B cell (primary cell): ENCODE measurements at places on chromosomes 6 and 20. TPM values are rescaled to one million over a fixed set of nuclear protein-coding genes. Genes with fewer than 3 reads are reported as not detected.
A peak's percentile ranks its signal among the peaks of the same experiment; 100 is the strongest.

GRCh38 chr6:170461556-170462365 is 91.3 kb downstream of the PSMB1 start:
- DNase-seq = no peak

GRCh38 chr6:139639507-139639906 is 265.1 kb upstream of the CITED2 start:
- DNase-seq = no peak

CPXM1 gene
- 1.6 and 1.9 TPM in 2 replicates for total RNA-seq

TREM1 gene
- total RNA-seq = 0.39 TPM in 1 of 2 replicates, not detected in the other

TMEM200A gene
- 0.37 and 0.53 TPM in 2 replicates for total RNA-seq

DNA sequence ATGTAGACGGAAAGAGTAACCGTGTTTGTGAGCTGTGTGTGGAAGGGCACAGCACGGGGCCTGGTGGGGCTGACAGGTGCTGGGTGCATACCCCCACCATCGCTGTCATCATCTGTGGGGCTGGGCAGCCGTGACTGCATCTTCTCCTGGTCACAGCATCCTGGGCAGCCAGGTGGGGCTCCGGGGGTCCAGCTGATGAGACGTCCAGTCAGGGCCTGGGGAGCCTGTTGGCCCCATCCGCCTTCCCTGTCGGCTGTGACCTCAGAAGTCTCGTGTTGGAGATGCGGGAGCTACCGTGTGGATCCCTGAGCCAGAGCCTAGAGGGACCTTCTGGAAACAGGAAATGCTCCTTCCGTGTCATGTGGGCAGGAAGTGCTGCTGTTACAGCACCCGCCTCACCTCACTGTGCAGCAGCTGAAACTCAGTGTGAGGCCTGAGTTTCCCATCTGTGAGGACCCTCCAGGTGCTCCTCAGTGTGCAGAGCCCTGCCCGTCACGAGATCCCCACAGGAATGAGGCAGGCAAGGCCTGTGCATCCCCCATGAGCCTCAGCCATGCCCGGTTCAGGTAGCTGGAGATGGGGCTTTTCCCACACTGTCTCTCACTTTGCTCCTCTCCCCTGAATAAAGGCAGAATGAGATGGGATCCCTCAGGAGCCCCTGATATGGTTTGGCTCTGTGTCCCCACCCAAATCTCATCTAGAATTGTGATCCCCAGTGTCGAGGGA is 108.7 kb downstream of the ERMARD start:
- DNase-seq = no peak

DNA sequence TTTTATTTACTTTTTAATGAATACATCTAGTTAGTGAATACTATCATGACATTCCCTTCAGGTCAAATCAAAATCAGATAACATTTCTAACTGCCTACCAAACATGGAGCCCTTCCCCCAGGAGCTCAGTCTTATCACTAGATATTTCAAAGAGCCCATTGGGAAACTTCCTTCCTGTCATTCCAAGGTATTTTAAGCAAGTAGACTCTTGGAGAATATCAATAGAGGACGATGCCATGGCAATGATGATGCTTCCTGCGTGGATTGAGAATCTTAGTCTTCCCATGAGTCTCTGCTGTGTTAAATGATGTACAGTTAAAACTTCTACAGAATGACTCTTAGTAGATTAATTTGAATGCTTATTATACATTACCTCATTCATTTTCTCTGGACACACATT is 384.9 kb downstream of the CENPW start:
- no peak for DNase-seq

DNA sequence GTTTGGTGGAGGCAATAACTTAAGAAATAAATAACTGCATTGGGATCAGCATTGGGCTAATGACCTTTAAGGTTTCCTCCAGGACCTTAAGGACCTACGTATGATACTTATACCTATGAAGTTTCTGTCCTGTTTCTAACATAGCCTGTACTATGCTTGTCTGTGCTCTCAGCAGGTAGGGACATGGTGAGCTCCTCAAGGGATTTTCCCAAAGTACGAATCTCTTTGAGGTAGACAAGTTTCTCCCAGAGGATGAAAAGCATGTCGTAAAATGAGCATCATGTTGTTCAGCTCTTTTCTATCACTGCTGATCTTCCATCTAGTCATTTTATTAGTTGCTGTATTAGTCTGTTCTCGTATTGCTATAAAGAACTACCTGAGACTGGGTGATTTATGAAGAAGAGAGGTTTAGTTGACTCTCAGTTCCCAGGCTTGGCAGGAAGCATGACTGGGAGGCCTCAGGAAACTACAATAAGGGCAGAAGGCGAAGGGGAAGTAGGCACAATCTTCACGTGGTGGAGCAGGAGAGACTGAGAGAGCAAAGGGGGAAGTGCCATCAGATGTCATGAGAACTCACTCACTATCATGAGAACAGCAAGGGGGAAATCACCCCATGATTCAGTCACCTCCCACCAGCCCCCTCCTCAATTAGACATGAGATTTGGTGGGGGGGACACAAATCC is 77.8 kb upstream of the TGM3 start:
- DNase-seq = peak; percentile 78

- DNase-seq = peak; percentile 38
Measured at GRCh38 chr6:2448826-2449571, 203.6 kb upstream of the GMDS start.

DNA sequence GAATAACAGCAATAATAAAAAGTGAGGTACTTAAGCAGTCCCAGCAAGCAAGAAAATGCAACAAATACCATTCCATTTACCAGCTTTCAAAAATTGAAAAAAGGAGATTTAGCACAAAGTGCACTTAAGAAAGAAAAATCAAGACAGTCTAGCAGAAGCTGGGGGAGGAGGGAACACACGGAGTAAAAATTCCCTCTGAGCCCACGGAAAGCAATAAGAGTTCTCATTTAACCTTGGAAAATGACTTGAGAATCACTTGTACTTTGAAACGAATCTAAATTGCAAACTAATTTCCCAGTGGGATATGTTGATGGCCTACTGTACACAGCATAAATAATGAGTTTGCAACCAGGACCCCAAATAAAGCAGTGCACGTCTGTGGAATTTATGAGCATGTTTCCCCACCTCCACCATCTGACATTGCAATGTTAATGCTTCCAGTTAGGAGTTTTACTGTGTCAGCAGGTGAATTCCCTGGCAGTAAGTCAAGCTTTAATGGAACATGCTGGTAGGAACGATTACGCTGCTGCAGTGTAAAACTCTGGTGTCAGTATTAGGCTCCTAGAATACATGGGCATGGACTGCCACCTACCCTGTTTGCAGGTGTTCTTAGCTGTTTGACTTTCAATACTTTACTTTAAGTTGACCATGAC is 386.8 kb downstream of the HDGFL1 start:
- no peak for DNase-seq

FYN gene
- total RNA-seq = 92.4 and 94.0 TPM in 2 replicates

DNA sequence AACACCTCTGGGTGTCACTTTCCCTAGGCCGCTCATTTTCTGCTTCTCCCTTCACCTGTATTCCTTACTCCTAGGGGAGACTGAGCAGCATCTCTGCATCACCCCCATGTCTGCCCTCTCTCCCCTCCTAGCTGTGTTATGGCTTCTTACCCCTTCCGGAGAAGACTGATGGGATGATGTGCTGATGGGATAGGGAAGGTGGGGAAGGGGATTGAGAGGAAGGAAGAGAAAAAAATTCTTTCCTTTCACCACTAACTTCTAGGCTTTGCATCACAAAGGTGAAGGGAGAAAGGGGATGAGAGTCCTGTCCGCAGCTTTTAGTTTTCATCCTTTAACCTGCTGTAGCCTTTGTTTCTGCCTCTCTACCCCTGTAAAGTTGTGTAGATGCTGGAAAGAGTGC is 26.7 kb downstream of the AKAP7 start:
- DNase-seq = no peak

GRCh38 chr6:151018046-151018445 is 152.5 kb downstream of the MTHFD1L start:
- DNase-seq = no peak
